ENCODE measurements at places on chromosomes 1 and 21.
A peak's percentile ranks its signal among the peaks of the same experiment; 100 is the strongest.

DNA sequence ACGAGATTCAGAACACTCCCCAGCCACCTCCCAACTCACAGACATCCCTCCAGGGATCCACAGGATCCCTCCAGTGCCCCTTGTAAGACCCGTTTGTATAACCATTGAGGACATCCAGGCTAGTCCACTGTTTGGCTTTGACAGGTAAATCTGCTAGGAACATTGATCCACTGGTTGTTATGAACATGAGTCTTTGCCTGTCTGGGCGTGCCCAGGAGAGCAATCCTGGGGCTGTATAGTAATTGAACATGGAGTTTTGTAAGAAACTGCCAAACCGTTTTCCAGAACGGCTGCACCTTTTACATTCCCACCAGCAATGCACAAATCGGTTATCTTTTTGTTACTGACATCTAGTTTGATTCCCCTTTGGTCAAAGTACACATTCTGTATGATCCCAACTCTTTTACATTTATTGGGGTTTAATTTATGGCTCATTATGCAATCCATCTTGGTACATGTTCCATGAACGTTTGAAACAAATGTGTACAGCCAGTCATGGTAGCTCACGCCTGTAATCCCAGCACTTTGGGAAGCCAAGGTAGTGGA is 88.7 kb downstream of the WDR4 start:
- no peak for DNase-seq

DNA sequence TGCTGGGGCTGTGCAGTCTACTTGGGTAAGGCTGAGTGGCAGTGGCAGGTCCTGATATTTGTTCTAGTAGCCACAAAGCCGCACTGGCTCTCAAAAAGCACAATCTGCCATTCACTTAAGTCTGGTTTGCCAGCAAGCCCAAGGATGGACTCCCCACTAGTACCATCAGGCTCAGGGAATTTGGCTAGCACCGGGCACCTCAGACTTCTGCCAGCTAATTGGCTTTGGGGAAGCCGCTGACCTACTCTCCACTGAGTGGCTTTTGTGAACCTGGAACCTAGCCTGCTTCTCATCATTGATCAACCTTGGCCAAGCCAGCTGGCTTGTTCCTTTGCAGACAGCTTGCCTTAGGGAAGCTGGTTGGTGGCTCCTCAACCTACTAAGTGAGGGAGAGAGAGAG is 83.1 kb downstream of the ESRRG start:
- no peak for DNase-seq

DNA sequence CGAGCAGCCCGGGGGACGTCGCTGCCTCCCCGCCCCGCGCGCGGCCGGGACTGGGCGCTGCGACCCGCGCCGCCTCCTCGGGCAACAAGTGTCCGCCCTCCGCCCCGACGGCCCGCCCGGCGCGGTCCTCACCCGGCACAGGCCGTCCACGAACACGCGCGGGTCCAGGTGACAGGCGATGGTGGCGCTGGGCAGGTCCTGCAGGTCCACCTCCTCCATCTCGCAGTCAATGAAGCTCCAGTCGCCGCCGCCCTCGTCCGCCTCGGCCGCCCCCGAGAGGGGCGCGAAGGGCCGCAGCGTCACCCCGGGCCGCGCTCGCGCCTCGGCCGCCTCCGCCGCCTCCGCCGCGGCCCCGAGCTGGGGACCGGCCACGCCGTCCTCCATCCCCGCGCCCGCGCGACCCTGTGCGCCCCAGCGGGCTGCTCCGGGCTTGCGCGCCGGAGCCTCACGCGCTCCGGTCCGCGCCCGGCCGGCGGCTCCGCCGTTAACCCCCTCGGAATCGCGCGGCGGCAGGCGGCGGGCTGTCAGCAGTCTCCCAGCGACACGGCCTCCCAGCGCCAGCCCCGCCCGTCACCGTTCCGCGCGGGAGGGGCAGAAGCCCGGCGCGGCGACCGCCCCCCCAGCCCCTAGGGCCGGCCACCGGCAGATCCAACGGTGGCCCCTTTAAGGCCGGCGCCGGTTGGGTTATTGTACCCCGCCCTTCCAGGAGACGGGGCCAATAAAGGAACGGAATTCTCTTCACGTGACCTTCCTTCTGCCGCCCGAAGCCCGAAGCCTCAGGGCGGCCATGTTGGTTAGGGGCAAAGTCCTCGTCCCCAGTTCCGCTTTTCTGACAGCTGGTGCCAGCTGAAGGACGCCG is at the start of gene RCAN1:
Gene RCAN1 (minus strand): TSS at position 486 of the 859 bp plus-strand sequence. CDS start 102 bp downstream, at position 384.
- peak; percentile 86 for DNase-seq

DNA sequence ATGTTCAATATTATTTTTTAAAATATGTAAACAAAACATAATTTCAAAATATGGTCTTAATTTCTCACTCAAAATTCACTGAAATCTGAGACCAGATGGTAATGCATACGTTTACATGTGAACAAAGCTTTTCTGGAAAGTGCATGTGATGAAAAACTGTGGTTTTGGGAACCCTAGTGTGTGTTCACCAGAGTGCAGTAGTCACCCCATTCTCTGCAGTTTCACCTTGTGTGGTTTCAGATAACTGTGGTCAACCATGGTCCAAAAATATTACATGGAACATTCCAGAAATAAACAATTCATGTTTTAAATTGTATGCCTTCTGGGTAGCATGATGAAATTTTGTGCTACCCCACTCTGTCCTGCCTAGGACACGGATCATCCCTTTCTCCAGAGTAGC is 2021.9 kb downstream of the MRPL39 start:
- DNase-seq: no peak

- no peak for DNase-seq
Observed at GRCh38 chr1:9807541-9807940, 16.2 kb downstream of the CLSTN1 start.

DNA sequence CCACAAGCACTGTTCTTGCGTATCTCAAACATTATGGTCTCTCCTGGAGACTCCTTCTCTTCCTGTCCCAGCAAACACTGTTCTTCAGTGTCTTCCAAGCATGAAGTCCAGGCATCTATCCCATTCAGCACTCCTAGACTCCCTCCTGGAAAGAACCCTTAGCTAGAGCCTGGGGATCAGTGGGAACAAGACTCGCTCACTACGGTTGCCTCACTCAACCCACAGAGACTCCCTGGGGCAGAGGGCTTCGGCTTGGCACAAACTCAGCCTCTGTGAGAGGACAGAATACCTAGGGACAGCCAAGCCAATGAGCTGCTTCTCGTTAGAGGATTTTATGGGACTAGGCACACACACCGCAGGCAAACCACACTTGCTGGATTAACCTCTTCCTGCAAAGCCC is 86.5 kb upstream of the IPO9 start:
- no peak for DNase-seq

GRCh38 chr1:179302070-179302469 is 8.5 kb downstream of the SOAT1 start:
- no peak for DNase-seq

- peak; percentile 83 for DNase-seq
Observed at GRCh38 chr1:46477153-46477929, 12.3 kb upstream of the DMBX1 start.

DNA sequence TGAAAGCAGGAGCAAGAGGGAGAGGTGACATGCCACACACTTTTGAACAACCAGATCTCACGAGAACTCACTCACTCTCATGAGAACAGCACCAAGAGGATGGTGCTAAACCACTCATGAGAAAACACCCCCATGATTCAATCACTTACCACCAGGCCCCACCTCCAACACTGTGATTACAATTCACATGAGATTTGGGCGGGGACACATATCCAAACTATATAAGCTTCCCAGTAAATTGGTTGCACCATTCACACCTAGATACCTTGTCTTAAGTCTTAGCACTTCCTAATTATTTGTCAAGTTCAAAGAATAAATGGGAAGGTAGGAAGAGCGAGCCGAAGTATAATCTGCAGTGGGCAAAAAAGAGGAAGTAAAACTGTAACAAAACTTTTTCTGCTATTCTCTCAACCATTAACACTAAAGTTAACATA is 34.3 kb downstream of the AMY1C start:
- no peak for DNase-seq

GRCh38 chr1:221477252-221477651 is 264.6 kb downstream of the DUSP10 start:
- no peak for DNase-seq
